ENCODE measurements at places on chromosomes 2 and 18.

- DNase-seq: no peak
Measured at GRCh38 chr2:38500283-38500634, 102.5 kb downstream of the HNRNPLL start.

DNA sequence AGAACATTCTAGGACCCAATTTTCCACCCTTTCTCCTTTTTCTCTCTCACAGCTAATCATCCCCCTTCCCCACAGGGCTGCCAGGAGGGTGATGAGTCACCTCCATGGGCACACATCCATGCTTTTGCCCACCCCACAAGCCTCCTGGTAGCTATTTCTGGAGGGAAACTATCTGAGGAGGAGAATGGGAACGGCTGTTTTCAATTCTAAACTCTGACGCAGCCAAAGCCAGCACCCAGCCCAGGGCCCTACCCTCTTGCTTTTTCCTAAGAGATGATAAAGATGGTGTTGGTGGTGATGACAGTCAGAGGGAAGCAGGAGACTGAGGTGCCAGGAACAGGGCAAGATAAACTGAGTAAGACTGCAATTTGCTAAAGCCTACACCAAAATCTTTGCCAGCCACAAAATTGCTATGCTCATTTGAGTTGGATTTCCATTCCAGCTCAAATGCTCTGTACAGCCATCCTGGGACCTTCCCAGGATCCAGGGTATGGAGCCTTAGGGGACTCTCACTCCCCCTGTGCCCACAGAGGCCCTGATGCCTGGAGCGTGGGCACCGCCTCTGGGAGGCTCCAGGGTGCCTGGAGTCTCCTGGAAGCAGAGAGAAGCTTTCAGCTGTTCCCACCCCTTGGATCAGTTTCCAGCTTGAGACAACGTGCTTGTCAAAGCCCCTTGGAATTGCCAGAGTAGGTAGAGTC, 62.0 kb upstream of the FZD7 start:
- no peak for DNase-seq

DNA sequence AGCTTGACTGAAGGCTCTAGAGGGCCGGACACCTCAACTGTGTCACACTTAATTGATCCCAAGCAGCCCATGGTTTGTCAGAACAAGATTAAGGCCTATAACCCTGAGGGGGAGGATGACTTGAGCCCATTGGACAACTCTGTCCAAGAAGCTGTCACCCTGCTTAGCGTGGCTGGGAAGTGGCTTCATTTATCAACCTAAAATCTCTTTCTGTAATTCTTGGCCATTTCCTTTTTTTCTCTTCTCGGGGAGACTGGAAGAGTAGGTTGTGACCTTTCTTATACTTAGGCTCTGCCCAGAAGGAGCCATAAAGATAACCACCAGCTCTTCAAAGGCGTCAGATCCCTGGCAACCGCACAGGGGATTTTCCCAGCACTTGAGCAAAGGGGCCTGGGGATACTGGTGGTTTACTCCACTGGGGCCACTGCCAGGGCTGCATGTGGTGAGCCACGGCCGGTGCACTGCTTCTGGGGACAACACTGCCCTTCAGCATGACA, 265.5 kb downstream of the CYRIA start:
- DNase-seq: no peak

DNA sequence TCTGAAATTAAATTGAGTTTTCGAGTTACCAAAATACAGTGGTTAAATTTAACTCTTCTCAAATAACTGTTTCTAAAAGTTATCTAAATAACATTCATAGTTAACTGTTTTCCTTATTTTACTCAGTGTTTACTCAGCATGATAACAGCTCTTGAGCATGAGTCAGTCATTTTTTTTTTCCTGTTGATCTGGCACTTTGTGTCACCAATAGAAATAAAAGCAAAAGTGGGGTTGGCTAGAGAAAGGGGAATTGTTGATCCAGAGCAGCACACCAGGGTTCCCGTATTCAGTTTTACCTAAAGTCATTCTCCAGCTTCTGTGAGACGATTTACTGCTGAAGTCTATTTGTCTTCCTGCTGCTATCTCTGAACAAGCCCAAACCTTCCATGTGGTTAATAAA, 851.6 kb downstream of the DCC start:
- no peak for DNase-seq

DNA sequence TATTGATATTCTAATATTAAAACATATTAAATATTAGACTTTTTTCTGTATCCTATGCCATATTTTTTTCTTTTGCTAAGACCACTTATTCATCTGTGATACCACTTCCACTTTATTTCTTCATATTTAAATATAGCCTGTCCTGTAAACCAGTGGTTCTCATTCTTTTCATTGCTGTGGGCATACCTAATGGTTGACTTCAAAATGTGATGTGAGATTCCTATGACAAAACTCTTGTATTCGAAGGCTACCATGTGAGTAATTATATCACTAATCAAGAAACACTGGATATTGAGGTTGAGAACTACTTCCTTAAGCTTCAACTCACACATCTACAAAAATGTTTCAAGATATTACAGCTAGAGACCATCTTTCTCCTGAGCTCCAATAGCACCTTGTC, 3.6 kb downstream of the SCRN3 start:
- no peak for DNase-seq

- DNase-seq: no peak
Measured at GRCh38 chr2:96771796-96772618, 11.3 kb downstream of the CNNM4 start.
